ENCODE measurements at places on chromosomes 11 and 22.
A peak's percentile ranks its signal among the peaks of the same experiment; 100 is the strongest.

GRCh38 chr11:131454989-131455388, 84.6 kb downstream of the NTM start:
- DNase-seq = no peak

DNA sequence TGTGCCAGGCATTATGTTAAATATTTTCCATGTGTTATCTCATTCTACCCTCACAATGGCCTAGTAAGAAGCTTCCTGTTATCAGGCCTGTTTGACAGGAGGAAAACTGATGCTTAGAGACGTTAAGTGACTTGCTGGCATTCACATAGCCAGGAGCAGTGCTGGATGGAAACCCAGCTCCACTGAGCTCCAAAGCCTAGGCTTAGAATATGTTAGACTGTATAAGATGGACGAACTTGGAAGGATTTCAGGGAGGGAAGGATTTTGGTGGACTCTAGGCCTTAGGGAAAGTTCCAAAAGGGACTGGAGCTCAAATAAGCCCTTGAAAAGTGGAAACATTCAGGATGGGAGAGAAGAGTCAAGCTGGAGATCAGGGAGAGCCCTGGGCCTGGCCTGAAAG, 2.1 kb downstream of the CD44 start:
- DNase-seq = no peak

DNA sequence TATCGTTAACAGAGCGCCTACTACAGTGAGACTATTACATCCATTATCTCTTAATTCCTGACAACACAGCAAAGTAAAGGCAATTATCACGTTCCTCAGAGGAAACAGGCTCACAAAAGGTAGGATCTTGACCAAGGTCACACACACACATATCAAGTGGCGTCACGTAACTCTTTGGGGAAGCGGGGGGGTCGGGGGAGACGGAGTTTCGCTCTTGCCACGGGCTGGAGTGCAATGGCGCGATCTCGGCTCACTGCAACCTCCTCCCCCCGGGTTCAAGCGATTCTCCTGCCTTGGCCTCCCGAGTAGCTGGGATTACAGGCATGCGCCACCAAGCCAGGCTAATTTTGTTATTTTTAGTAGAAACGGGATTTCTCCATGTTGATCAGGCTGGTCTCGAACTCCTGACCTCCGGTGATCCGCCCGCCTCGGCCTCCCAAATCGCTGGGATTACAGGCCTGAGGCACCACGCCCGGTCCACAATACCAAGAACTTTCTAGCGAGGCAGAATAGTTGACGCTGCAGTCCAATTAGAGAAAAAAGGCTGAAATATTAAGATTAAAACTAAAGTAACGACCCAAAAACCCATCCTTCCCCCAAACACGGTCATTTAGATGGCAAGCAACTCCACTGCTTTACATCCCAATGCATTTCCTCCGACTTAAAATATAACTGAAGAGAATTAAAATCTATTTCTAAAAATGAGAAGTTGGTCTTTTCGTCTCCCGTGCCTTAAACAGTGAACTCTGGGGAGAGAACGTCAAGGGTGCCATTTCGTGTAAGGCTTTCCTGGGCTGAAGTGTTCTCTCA, 1.2 kb downstream of the DDX17 start:
- no peak for DNase-seq

GRCh38 chr11:84372381-84372950, 1086.3 kb upstream of the CCDC90B start:
- DNase-seq = no peak

GRCh38 chr11:65695459-65696241, 16.4 kb upstream of the KAT5 start:
- DNase-seq = peak; percentile 58

GRCh38 chr11:985406-985805, 51.1 kb downstream of the MUC6 start:
- no peak for DNase-seq

DNA sequence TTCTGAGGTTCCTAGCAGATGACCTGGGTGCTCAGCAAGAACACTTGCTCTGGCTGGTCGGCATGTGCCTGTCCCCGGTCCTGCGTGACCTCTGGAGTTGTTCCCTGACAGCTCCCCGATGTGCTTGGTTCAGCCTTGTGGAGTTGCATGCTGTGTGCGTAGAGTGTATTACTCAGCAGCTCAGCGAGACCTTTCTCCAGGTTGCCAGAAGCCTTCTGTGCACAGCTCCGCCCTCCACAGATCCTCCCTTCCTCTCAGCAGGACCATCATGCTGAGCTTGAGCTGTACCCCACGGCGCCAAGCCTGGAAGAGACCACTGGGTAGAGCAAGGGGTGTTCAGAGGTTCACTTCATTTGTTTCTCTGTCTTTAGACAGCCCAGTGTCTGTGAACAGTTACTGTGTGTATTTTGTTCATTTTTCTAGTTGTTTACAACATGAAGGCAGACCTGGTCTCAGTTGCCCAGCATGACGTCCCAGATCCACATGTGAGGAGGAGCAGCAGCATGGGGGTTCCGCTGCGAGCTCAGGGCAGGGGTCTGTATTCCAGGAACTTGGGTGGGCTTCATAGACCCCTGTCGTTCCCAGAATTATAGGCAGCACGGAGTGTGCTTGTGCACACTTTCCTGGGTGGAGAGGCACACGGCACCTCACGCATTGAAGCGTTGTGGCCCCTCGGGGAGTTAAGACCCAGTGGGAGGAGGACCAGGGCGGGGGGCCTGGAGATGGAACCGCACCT, 148.6 kb downstream of the IGLL1 start:
- DNase-seq = no peak

DNA sequence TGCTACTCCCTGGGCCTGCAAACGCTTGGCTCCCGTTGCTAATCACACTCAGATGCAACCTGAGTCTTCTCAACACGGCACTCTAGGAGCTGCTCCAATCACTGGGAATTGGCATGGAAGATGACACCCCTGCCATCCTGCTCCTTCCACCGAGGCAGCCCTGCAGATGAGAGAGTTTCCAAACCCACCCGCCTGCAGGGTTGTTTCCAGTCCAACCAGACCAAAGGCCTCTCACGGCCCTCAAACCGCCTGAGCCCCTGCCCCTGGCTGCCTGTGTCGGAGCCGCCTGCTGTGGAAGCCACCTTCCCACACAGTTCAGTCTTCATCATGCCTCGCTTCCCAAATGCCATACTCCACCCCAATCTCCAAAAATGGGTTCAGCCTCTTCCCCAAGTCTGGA, 36.8 kb upstream of the TP53I11 start:
- DNase-seq = no peak

DNA sequence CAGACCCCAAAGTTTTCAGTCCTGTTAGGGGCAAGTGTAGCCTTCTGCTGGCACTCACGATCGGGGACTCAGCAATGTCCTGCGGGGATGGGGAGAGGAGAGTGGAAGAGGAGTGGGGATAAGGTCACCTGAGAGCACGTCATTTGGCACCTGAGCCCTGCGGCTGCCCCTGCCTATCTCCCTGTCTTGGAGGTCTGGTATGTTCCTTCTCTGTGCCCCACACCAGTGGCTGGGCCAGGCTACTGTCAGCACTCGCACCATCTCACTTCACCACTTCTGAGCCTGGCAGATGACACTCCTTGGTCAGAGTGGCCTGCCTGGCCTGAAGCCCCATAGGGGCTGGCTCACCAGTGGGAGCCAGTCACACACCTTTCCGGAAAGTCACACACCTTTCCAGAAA, 20.1 kb upstream of the CHADL start:
- DNase-seq = no peak

GRCh38 chr22:37684803-37685615, 1.1 kb upstream of the NOL12 start:
- DNase-seq = no peak

- DNase-seq = peak; percentile 25
Measured at GRCh38 chr11:1293619-1294015, 15.8 kb downstream of the TOLLIP start.

DNA sequence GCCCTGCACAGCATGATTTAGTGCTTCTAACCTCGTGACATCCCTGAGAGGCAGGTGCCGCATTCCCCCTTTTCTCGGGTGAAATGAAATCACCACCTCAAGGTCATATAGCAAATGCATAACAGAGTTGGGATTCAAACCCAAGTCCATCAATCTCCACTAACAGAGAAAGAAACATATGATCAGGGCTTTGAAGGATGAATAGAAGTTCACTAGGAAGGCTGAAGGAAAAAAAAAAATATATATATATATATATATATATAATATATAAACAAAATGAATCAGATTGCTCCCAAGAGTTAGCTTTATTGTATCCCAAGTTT, 12.1 kb upstream of the ARHGEF17 start:
- no peak for DNase-seq

DNA sequence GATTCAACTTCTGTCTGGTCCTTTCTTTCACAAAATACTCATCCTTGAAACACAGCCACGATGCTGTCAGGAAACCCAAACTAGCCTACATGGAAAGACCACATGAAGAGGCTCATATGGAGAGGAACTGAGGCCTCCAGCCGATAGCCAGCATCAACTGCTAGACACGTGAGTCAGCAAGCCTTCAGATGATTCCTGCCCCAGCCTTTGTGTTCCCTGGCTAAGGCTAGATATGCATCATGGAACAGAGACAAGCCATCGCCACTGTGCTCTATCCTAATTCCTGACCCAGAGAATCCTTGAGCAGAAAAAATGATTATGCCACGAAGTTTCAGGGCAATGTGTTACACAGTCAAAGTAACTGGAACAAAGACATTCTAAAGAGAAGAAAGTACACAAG, 75.5 kb downstream of the ENTHD1 start:
- no peak for DNase-seq

Measured in dorsolateral prefrontal cortex (tissue), 122 donors.